ENCODE measurements at places on chromosomes 16 and 17.

- no peak for DNase-seq
Measured at GRCh38 chr16:77558786-77559185, 124.0 kb upstream of the ADAMTS18 start.

- peak; percentile 67 for DNase-seq
Measured at GRCh38 chr16:25108054-25108453, 3.5 kb upstream of the LCMT1 start.

GRCh38 chr17:80455784-80456183 is 20.6 kb downstream of the NPTX1 start:
- no peak for DNase-seq

GRCh38 chr16:12191102-12191501 is 214.6 kb downstream of the SNX29 start:
- DNase-seq = no peak

GRCh38 chr17:72511242-72511641 is 390.4 kb downstream of the SOX9 start:
- no peak for DNase-seq

DNA sequence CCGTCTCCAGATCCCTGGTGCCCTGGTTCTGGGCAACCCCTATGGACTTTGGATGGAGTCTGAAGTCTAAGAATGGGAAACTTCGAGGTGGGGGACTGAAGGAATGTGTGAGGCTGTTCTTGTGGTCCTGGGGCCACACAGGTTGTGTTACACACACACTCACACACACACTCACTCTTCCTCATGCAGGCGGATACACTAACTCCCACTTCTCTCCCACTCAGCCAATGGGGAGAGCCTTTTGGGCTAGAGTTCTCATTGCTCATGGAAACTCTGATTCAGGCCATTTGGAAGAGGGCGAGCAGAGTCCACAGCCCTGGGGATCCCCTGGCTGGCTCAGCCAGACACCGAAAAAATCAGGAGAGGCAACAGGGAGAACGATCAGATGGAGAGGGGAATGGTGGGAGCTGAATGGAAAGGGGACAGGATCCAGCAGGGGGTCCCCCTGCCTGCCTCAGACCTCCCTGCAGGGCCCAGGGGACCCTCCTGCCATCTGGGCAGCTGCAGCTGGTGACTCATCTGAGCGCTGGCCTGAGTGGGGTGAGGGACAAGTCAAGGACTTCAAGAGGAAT is 9.1 kb downstream of the IGFBP4 start:
- no peak for DNase-seq

- no peak for DNase-seq
Measured at GRCh38 chr16:12258861-12259645, 282.5 kb downstream of the SNX29 start.

DNA sequence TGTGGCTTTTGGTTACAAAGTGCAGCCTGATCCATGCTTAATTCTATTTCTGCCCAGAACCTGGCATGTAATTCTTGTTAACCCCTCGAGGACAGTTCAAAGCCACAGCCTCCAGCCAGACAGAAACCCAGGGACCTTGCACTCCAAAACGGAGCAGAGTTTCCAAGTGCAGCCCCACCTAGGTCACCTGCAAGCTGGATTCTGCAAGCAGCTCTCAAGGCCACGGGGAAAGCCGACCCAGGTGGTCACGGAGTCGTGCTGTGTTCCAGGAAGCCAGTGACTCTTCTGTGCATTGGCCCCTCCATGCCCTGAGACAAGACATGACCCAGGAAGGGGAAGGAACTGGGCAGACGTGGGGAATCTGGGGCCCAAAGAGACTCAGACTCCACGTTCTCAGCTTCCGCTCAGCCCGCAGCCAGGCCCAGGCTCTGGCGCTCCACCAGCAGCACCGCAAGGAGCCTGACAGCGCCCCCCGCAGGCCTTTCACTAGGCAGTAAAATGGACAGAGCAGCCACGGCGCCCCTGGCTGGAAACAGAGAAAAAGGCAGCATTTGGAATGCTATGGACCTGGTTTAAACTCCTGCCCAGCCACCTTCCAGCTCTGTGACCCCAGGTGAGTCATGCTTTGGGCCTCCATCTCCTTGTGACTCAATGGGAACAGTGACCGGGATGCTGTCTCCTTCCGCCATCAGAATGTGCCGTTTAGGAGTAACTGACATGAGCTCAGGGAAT is 27.3 kb upstream of the GSG1L start:
- no peak for DNase-seq

DNA sequence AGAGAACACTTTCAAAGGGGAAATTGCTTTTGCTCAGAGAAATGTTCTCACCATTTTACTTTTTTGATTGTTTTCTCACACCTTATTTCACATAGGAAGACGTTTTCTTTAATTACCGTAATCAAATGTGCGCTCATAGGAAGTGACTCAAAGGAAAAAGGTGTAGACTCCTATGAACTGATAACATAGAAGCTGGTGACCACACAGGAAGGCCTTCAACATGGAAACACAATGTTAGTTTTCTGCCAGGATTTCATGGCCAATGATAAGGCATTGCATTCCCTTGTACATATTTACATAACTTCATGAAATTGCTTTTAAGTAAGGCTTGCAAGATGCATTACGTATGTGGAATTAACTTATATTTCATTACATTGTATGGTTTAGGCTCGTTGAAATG is 40.9 kb upstream of the KCNJ16 start:
- peak; percentile 53 for DNase-seq

- DNase-seq = no peak
Measured at GRCh38 chr16:80946481-80946880, 60.2 kb downstream of the CMC2 start.

DNA sequence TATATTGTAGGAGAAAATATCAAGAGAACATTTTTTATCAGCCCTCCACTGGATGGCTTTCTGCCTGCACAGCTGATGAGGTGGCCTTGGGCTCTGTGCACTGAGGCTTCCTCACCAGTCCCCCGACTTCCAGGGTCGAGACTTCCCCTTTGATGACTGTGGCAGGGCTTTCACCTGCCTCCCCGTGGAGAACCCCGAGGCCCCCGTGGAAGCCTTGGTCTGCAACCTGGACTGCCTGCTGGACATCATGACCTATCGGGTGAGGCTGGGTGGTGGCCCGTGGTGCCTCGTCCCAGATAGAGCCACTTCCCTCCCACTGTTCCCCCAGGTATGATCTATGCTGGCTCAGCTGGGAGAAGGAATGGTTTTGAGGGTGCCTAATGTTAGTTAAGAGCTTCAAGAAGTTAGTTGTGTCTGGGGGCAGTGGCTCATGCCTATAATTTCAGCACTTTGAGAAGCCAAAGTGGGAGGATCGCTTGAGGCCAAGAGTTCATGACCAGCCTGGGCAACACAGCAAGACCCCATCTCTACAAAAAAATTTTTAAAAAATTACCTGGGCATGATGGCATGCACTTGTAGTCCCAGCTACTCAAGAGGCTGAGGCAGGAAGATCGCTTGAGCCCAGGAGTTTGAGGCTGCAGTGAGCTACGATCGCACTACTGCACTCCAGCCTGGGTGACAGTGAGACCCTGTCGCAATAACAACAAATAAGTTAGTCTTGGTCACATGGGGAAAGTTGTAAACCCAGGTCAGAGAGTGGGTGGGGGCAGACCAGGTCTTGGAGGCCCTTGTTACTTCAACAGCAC is 11.8 kb downstream of the FCSK start:
- no peak for DNase-seq

DNA sequence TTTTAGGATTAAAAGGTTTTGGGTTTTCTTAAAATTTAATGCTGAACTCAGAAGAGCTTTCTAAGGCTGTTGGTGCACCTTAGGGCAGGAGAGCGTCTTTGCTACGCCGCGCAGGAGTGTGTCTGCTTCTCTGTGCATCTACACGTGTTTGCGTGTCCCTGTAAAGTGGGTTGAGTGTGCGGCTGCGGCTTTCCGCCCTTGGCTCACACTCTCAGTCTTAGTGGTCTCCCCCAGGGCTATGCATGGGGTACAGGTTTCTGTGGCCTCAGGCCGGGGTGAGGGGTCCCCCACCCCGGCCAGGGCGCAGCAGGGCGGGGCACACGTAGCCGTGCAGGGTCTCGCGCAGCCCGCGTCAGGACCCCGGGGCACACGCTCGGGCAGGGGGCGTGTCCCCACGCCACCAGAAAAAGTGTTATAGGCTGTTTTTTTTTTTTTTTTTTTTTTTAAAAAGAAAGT is 727 bp upstream of the TENT4B start:
- no peak for DNase-seq

DNA sequence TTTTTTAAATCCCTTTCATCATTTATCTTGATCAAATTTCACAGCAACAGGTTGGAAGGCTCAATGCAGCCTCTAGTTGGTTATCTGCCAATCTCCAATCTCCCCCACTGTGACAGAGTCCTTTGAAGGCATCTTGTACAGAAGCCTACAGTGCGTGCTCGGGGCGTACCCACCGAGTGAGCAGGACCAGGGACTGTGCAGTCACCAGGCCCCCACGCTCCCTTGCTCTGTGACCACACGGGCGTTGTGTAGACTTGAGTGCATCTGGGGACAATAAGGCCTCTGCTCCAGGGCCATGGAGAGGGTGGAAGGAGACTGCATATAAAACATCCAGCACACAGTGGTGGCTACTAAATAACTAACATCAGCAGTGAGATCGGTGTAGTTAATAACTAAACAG is 63.4 kb downstream of the GTF3C1 start:
- DNase-seq = no peak

DNA sequence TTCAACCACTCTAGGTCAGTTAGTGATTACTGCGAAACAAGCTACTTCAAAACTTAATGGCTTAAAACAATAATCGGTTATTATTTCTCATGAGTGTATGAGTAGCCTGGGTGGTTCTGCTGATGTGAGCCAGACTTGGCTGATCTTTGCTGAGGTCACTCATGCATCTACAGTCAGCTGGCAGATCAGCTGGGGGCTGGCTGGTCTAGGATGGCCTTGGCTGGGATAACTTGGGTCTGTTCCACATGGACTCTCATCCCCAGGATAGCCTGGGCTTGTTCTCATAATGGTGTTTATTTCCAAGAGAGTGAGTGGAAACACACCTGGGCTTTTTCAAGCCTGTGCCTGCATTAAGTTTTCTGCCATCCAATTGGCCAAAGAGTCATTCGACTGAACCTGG is 13.0 kb downstream of the CCDC182 start:
- DNase-seq = no peak

- DNase-seq = no peak
Measured at GRCh38 chr16:19882186-19882585, 2.5 kb downstream of the GPRC5B start.

DNA sequence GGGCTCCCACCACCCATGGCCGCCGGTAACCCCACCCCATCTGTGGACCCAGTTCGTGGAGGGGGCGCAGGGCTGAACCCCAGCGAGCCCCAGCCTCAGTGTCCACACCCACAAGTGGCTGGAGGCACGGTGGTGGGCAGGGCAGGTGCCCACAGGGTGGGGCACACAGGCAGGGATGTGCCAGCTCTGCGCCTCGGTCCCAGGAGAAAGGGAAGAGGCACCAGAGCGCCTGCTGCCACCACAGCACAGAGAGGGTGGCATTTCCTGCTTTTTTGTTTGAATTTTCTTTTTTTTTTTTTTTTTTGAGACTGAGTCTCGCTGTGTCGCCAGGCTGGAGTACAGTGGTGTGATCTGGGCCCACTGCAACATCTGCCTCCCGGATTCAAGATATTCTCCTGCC is 19.0 kb downstream of the ZFPM1 start:
- no peak for DNase-seq

DNA sequence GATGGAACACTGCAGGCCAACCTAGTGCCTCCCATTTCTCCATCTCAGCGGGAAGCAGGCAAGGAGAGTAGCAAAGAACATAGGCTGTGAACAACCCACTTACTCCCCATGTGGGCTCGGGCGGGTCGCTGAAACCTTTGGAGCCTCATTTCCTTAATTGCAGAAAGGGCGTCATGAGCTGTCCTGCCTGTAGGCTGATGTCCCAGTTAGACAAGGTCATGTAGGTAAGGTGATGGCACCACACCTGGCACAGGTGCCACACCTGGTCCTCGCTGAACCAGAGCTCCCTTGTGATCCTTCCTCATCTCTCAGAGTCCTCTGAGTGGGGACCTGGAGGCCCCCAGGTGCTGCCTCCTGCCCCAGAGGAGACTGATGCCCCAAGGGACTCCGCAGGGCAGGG is 22.9 kb downstream of the ABCC3 start:
- no peak for DNase-seq

DNA sequence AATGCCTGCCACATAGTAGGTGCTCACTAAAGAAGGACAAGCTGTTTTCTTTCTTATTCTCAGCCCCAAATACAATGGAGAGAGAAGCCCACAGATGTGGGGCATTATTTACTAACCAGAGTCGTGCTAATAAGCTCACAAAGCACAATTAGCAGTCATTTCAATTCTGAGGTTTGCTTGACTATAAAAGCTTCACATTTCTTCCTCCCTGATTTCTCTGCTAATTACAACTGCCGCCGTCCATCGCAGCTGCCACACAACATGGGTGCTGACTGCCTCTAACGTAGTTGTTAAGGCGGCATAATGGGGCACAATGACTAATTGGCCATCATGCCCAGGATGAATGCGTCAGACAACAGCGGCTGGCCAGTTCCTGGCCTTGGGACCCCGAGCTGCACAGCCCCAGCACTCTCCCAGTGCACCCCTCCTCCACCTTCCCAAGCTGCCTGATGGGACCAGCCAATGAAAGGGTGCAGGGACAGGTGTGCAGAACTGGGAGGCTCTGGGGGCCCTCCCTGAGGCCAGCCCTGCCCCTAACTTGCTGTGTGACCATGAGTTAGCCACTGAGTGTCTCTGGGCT is 109.2 kb downstream of the CCT6B start:
- DNase-seq = no peak

GRCh38 chr16:30079480-30079879 is 3.7 kb downstream of the PPP4C start:
- DNase-seq = no peak

GRCh38 chr17:36992701-36993100 is 43.9 kb downstream of the AATF start:
- DNase-seq = no peak

DNA sequence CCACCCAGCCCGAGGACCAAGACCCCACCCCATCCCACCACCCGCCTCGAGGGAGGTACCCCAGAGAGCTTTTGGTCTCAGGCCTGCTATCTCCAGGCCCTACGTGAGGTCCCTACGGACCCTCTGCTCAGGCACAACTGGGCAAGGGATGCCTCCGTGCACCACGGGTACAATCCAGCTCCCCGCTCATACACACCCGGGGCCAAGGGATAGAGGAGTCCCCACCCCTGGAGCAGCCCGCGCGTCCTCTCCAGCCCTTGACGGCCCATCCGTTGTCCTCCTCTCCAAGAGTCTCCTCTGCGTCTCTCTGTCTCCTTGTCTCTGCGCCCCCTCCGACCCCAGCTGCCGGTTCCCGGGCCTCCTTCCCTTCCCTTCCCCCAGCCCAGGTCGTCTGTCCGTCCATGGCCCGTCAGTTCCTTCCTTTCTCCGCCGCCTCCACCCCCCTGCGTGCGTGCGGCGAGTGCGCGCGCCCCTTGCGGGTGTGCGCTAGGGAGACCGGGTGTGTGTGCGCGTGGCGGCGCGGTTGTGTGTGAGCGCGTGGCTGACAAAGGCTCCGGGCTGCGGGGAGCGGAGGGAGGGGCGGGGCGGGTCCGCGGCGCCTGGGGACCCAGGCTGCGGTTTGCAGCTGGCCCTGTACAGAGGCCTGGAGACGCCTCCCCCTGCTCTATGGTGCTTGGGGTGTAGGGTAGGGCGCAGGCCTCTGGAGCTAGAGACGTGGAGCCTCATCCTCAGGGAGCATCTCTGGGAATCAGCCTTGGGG is 930 bp downstream of the SPNS2 start:
- peak; percentile 52 for DNase-seq
